ENCODE measurements at places on chromosomes 16 and 17.

DNA sequence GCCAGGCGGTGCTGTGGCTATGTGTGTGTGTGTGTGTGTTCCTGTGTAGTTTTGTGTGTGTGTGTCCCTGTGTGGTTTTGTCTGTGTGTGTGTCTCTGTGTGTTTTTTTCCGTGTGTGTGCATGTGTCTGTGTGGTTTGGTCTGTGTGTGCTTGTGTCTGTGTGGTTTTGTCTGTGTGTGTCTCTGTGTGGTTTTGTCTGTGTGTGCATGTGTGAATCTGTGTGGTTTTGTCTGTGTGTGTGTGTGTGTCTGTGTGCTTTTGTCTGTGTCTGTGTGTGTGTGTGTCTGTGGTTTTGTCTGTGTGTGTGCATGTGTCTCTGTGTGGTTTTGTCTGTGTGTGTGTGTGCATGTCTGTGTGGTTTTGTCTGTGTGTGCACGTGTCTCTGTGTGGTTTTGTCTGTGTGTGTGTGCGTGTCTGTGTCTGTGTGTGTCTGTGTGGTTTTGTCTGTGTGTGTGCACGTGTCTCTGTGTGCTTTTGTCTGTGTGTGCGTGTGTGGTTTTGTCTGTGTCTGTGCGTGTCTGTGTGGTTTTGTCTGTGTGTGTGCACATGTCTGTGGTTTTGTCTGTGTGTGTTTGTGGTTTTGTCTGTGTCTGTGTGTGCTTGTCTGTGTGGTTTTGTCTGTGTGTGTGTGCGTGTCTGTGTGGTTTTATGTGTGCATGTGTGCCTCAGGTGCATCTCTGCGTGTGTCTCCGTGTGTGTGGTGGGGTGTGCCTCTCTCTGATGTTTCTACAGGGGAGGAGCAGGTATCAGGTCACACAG, 62.3 kb downstream of the ZDHHC7 start:
- H3K4me1 ChIP-seq, result peaks cover 19% of the 10 kb centered on the region
- DNase-seq, result no peak
- H3K27ac ChIP-seq, result no peak overlapping the region
- H3K36me3 ChIP-seq, result no peaks in the 10 kb centered on the region
- H3K27me3 ChIP-seq, result no peaks in the 10 kb centered on the region

DNA sequence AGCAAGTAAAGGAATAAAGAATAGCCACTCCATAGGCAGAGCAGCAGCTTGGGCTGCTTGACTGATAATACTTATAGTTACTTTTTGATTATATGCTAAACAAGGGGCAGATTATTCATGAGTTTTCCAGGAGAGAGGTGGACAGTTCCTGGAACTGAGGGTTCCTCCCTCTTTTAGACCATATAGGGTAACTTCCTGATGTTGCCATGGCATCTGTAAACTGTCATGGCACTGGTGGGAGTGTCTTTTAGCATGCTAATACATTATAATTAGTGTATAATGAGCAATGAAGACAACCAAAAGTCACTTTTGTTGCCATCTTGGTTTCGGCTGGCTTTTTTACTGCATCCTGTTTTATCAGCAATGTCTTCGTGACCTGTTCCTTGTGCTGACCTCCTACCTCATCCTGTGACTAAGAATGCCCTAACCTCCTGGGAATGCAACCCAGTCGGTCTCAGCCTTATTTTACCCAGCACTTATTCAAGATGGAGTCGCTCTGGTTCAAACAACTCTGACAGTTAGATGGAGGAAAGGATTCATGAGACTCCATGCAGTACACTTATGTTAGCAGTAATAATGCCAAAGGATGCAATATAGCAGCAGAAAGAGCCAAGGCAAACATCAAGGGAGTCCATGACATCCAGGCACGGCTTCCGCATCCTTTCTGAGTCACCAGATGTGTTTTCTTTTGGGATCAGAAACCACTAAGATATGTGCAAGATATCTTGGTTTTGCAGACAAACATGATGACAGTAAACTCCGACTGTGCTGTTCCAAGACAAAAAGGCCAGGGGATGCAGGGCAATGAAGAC, 55.8 kb upstream of the B4GALNT2 start:
- no peaks in the 10 kb centered on the region for H3K36me3 ChIP-seq
- H3K27ac ChIP-seq, result no peak overlapping the region
- peaks cover 14% of the 10 kb centered on the region for H3K27me3 ChIP-seq
- DNase-seq, result no peak

GRCh38 chr17:57586742-57587141, 158.4 kb downstream of the CCDC182 start:
- H3K4me3 ChIP-seq, result no peak overlapping the region
- H3K27ac ChIP-seq, result no peak overlapping the region
- DNase-seq, result no peak
- H3K27me3 ChIP-seq, result peaks cover 6% of the 10 kb centered on the region
- H3K36me3 ChIP-seq, result no peaks in the 10 kb centered on the region
- no peaks in the 10 kb centered on the region for H3K4me1 ChIP-seq

GRCh38 chr17:8408371-8408770, 10.7 kb upstream of the RNF222 start:
- H3K4me1 ChIP-seq, result peaks cover 22% of the 10 kb centered on the region
- DNase-seq, result no peak

GRCh38 chr16:67917852-67918236, 13.8 kb downstream of the CTRL start:
- H3K27me3 ChIP-seq, result no peaks in the 10 kb centered on the region
- peaks cover 68% of the 10 kb centered on the region for H3K4me1 ChIP-seq

GRCh38 chr17:81734405-81735263, 22.6 kb downstream of the SLC25A10 start:
- DNase-seq, result no peak
- peaks cover 59% of the 10 kb centered on the region for H3K4me1 ChIP-seq
- no peaks in the 10 kb centered on the region for H3K36me3 ChIP-seq
- H3K27ac ChIP-seq, result peak overlapping the region; percentile 70
- no peak overlapping the region for H3K4me3 ChIP-seq

GRCh38 chr16:30068750-30069610, 3.4 kb downstream of the ALDOA start:
- H3K27me3 ChIP-seq, result no peaks in the 10 kb centered on the region
- no peak for DNase-seq
- H3K4me3 ChIP-seq, result no peak overlapping the region
- peaks cover 57% of the 10 kb centered on the region for H3K36me3 ChIP-seq

Measured in suprapubic skin (tissue), 4 donors.